Fibroblast of villous mesenchyme (primary cell): ENCODE measurements at places on chromosomes 6 and 20.

- DNase-seq: peak; percentile 70
Observed at GRCh38 chr6:105087571-105088211, 92.1 kb downstream of the POPDC3 start.

DNA sequence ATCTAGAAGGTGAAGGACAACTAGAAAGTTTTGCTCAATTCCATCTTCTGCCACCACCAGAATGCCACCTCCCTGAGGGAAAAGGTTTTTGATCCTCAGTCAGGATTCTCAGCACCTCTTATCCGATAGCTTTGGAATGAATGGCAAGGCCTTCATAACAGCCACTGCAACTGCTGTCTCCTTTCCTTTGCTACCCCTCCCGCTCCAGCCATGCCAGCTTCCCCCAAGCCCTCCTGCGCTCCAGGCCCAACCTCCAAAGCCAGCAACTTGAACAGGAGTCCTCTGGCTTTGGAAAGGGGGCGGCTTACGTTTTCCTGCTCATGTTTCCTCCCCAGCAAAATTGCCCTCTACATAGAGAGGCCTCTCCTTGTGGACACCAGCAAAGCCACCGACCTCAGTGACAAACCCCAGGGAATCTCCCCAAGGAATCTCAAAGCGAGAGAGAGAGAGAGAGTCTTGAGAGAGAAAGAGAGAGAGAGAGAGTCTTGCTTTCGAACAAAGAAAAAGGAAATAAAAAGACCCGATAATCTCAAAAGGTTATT is 420 bp upstream of the BTN2A1 start:
- DNase-seq: no peak

DNA sequence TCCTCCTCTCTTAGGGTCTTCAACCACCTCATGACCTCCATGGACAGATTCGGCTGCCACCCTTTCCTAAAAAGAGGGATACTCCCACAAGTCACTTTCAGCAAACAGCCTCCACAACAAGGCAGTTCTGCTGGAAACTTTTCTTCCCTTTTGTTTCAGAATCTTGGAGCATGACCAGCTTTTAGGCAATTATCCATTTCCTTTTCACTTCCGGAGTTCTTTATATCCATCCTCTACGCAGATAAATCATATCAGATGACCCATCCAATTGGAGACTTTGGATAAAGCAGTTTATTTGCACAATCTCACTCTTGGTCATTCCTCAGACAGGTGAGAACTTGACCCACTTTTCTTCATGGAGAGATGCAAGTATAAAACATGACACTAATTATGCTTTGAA is 398.5 kb downstream of the LMBRD1 start:
- no peak for DNase-seq

DNA sequence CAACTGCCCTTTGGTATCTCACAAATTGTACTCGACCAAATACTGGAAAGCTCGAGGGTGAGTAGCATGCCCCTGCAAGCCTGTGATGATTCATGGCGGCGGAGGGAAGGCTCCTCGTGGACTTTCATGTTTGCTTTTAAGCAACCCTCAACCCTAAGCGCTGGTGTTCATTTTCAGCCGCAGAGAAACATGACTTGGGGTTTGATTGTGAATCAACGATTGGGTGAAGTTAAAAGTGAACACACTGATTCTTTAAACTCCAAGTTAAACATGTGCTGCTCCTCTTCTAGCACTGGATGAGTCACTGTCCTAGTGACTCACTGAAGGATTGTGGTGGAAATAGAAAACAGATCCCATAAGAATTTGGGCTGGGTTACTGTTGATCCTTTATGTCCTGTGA is 8.3 kb downstream of the CD109 start:
- DNase-seq: peak; percentile 97

DNA sequence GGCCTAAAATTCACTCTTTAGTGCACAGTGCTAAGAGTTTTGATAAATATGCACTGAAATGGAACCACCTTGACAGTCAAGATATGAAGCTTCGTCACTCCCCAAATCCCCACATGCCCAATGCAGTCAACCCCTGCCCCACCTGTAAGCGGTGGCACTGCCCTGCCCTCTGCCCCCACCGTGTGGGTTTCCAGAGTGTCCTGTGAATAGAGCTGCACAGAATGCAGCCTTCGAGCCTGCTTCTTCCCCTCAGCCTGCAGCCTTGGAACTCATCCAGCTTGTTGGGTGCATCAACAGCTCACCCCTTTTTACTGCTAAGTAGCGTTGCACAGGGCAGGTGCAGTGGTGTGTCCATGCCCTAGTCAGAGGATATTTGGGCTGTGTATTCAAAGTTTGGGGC is 216.3 kb downstream of the SYNDIG1 start:
- no peak for DNase-seq

GRCh38 chr6:156953479-156954146 is 176.4 kb downstream of the ARID1B start:
- DNase-seq: peak; percentile 97

DNA sequence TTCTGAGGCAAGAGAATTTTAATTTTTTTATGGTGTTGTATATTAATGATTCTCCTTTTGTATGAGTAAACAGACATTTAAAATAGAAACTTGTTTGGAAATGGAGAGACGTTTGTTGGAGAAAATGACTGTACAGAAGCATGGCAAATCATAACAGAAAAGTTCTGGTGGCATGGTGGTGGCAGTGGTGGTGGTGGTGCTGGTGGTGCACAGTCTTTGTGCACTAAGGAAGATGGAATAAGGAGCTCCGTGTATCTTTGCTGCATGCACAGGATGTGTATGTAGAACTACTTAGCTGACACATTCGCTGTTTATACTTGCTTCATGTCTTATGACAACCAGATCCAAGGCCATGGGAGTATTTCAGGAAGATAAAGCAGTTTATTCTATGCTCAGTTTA is 294.9 kb downstream of the UTRN start:
- no peak for DNase-seq

DNA sequence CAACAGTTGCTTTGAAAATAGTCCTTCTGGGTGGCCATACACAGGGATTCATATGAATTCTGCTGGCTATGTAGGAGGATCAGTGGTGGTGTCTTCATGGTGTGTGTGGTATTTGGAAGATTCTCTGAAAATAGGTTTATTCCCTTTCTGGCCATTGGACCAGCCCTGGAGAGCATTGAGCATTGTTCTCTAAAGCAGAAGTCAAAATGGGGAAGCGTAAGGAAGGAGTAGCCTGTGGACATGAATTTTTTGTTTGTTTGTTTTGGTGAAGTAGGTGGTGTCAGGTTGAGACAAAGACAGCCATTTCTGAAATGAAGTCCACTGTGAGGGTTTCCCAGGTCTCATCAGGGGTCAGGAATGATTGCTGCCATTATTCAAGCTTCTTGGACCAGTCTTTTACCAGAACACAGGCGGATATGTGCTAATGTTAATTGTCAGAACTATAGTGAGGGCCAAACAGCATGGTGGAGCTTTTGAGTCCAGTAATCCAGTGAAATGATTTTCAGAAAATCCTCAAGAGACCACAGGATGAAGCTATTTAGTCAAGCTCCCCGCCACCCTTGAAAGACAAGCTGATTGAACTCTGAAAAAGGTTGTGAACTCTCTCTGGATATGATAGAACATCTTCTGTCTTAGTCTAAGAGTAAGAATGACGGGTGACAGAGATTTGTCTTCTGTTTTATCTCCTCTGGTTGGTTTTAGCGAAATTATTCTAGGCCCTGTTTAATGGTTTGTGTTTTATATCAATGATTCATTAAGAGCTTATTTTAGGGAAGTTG is 60.0 kb downstream of the DNAH8 start:
- no peak for DNase-seq

DNA sequence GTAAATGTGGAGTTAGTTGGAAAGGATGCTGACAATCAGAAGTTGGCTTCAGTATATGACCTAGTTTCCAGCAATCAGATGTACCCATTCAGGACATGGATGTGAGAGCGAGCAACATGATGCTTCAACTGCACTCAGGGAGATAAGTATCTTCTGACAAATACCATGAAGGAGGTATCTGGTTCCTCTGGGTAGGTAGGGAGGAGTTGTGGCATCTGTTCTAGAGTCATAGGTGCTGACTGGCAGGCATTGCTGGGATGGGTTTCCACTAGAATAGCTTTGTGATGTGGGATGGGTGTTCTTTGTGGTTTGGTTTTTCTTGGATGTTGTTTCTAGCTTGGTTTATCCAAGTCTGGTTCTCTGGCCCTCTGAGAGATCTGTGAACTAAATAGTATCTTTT is 3.9 kb upstream of the REV3L start:
- DNase-seq: no peak

GRCh38 chr6:36576578-36576977 is 17.6 kb upstream of the SRSF3 start:
- DNase-seq: no peak

- peak; percentile 77 for DNase-seq
Observed at GRCh38 chr20:37345339-37346235, at the start of gene SRC. TSS of gene SRC (plus strand) at chr20:37346140. CDS start at chr20:37384154, 38,014 bp downstream.

DNA sequence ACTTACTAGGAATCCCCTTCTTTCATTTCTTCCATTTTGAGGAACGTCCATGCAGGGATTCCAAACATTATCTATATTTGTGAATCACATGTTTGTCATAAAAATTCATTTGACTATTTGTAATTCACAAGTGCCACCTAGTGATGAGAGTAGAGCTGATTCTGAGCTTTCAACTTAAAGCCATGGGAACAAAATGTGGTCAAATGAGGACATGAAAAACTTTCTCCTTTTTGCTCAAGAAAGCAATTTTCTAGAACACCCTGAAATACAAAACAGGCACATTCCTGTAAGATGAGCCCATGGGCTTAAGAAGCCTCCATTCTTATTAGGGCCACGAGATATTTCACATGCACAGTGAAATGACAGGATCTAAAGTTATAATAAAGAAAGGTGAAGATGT is 12.3 kb downstream of the MAP3K7 start:
- peak; percentile 57 for DNase-seq

DNA sequence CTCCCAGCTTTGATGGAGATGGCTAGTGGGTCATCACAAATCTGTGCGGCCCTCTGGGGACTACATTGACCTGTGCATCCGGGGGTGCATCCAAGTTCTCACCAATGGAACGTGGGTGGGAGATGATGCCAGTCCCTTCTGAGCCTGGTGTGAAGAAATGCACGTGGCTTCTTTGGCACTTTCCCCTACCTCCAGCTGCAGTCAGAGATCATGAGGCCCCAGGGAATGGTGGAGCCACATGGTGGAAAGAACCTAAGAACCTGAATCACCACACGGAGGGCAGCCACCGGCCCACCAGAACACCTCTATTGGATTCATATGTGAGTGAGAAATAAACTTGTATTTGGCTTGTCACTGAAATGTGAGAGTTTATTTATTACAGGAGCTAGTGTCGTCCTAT is 9.9 kb upstream of the CDKN1A start:
- no peak for DNase-seq

- DNase-seq: no peak
Observed at GRCh38 chr6:163226836-163227485, 187.6 kb upstream of the QKI start.

DNA sequence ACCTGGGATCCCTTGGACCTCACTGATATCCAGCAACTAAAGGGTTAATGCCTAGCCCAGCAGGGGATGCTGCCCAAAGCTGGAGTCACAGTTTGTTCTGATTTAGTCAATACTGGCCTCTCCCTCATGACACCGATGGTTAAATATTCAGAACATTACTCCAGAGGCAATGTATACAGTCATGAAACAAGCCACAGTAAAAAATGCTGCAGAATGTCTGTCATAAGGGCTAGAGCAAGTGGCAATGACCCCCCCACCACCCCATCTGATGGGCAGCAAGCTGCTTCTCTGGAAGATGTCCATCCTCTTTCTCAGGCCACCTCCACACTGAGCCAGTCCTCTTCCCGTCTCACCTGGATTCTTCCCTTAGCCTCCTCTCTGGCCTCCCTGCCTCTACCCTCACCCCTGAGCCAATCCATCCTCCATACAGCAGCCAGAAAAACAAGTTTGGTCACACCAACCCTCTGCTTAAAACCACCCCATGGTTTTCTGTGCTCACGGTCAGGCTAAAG is 99.0 kb upstream of the KCNG1 start:
- no peak for DNase-seq

DNA sequence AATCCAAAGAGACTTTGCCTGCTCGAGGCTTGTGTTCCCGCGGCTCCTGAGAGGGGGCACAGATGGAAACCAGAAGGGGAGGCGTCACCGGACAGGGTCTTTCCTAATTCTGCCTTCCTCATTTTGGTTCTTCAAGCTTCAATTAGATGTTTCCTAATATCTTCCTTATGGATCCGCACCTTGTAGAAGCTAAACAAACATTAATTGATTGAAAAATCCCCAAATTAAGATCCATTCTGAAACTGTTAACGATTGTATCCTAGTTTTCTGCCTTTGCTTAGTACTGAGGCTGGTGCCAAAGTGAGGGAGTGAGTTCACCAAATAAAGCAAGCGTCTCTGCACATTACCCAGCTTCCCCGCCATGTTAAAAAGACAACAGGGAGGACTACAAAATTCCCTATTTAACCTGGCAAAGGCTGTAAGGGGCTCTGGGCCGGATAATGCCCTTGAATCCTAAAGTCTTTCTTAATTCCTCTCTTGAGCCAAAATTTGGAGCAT is 123.2 kb downstream of the GPX5 start:
- DNase-seq: no peak

- peak; percentile 34 for DNase-seq
Observed at GRCh38 chr6:45653117-45653883, 275.6 kb upstream of the SUPT3H start.

- no peak for DNase-seq
Observed at GRCh38 chr20:32767418-32768198, 5.4 kb downstream of the DNMT3B start.

GRCh38 chr6:130849594-130849993 is 22.4 kb downstream of the SMLR1 start:
- no peak for DNase-seq

GRCh38 chr6:128131566-128131965 is 230.7 kb upstream of the THEMIS start:
- DNase-seq: peak; percentile 37

- peak; percentile 51 for DNase-seq
Observed at GRCh38 chr6:43113431-43114260, 37.5 kb downstream of the PTK7 start.

- DNase-seq: no peak
Observed at GRCh38 chr6:80158478-80158989, 52.1 kb downstream of the BCKDHB start.

DNA sequence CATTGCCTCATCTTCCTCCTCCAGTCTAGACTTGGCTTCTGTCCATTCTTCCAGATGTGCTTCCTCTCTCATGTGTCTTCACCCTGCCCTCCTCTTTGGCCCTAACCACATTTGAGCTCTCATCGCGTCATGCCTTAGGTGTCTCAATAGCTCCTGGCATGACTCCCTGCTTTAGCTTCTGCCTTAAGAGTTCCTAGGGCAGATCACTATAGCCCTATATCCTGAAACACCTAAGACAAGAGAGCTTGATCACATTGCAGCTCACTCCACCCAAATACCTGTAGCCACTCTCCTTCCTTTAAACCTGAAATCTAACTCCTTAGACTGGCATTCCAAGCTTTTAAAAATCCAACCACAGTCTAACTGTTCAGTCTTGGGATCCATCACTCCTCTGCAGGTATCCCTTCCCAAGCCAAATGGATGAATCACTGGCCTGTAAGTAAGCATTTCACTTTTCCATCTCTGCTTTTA is 69.0 kb upstream of the STXBP5 start:
- DNase-seq: peak; percentile 97

- no peak for DNase-seq
Observed at GRCh38 chr20:24851346-24852019, 97.6 kb upstream of the CST7 start.

- peak; percentile 31 for DNase-seq
Observed at GRCh38 chr20:37526839-37527637, 638 bp downstream of the BLCAP start.

- DNase-seq: peak; percentile 95
Observed at GRCh38 chr6:34383161-34383631, 9.3 kb downstream of the NUDT3 start.
